Cardiac fibroblast (primary cell): ENCODE measurements at places on chromosomes 13 and 19.

GRCh38 chr13:113595131-113595530 is 10.6 kb downstream of the TFDP1 start:
- no peak for DNase-seq

GRCh38 chr13:37187621-37188020 is 82.2 kb upstream of the CSNK1A1L start:
- DNase-seq = no peak

- no peak for DNase-seq
These were observed 15.9 kb downstream of the MLLT1 start for GRCh38 chr19:6263735-6264444.

DNA sequence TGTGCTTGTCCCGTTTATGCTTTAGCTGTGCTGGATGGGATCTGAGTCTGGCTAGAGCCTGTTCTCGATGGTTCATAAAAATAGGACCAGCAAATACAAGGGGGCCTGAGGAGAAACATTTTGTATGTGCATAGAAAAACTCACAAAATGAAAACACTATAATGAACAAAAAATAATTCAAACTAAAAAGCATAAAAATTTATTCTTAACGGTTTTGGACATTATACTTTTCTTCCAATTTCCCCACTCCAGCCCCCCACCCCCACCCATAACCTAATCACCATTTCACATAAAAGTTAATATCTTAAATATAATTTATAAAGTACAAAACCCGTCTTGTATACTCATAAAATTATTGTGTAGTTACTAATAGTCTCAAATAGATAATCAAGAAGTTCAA is 93.7 kb downstream of the MYCBP2 start:
- DNase-seq = no peak

GRCh38 chr13:112843392-112844111 is 125.5 kb upstream of the MCF2L start:
- DNase-seq = no peak

DNA sequence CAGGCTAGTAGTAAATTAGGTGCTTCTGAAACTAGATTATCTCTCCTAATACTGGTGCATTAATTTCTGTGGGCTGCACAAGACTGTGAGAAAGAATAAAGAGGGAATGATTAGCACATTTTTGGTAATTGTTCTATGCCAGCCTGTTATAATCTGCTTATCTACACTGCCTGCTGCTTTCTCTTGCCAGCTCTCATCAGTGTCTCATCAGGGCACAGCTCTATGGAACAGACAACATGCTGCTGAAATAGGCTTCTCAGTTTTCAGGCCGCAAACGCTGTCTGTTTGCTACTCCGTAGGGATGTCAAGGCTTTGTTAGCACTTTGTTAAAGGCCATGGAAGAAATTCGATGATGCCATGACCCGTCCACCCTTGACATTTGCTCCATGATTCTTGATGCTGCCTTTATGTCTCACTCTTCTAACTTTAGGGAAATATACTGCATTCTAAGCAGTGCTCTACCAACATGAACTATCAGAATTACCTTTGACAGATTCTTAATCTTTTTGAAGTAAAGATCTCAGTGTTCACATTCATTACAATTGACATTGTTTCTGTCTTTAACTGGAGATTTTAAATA is 84.0 kb upstream of the PRR20A start:
- no peak for DNase-seq

- DNase-seq = no peak
These were observed 210.8 kb downstream of the DCT start for GRCh38 chr13:94268661-94269060.

GRCh38 chr13:71861769-71862458 is 5.1 kb downstream of the DACH1 start:
- no peak for DNase-seq

DNA sequence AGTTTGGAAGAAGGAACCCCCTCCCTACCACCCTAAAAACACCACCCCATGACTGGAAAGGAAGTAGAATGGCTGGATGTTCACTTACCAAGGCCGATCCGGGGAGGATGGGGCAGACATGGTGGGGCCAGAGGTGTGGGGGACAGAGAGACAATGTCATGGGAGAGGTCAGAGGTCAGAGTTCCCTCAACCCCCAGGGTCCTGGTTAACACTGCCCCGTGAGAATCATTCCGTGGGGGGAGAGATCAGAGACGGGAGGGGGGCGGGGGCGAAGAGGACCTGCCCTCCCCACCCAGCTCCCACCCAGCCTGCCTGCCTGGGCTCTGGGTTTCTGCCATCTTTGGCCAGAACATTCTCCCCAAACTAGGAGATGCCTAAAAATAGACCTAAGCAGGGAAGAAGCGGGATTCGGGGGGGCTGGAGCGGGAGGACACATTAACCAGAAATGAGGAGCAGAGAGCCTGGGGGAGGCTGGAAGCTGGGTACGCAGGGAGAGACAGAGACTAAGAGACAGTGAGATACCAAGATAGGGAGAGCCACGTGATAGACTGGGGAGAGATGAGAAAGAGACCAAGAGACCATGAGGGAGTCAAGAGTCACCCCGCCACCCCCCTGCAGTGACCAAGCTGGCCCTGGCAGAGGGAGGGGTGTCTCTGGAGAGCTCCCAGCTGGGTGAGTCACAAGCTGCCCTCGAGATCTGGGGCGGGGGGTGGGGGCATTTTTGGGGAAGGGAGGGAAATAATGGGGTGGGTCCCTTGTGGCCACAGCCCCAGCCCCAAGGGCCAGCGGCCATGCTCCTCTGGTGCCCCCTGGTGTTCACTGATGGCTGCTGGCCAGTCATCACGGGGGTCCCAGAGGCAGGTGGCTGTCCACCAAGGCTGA is 6.1 kb upstream of the KANK2 start:
- peak; percentile 84 for DNase-seq

DNA sequence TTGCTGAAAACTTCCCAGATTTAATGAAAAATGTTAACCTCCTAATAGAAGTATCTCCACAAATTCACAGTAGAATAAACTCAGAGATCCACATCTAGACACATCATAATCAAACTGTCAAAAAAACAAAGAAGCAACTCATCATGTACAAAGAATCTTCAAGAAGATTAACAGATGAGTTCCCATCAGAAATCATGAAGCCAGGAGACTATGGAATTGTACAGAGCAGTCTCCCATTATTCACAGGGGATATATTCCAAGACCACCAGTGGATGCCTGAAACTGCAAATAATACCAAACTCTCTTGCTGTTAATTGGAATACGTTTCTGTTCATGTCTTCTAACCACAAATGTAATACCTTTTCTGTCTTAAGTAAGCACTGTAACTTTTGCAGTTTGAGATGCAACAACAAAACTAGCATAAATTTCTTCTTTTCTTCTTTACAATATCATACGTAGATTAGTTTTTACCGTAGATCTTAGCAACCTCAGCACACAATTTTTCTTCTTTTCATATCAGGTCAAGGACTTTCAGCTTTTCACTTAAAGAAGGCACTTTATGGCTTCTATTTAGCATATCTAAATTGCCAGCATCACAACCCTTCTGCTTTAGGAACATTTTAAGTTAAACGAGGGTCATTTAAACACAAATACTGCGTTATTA is 70.3 kb upstream of the MIR17HG start:
- no peak for DNase-seq

- DNase-seq = no peak
These were observed 358.5 kb downstream of the TBC1D4 start for GRCh38 chr13:75123428-75123827.

- DNase-seq = no peak
These were observed 394.1 kb upstream of the SLITRK6 start for GRCh38 chr13:86193281-86193680.

DNA sequence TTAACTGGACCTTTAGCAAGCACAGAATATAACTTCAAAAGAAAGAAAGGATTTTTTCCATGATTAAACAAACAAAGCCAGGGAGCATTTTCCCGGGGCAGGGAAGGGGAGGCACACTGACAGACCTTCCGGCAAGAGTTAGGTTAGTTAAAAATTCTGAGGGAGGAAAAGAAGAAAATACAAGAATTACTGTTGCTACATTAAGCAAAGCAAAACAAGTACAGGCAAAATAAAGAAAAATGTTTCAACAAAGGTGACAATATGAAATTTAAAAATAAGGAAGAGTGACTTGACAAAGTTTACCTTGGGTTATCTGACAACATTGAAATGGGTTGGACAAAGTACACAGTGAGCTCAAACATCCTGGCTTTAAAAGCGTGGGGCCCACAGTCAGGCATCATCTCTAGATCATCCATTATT is 51.5 kb downstream of the KLF12 start:
- DNase-seq = no peak

DNA sequence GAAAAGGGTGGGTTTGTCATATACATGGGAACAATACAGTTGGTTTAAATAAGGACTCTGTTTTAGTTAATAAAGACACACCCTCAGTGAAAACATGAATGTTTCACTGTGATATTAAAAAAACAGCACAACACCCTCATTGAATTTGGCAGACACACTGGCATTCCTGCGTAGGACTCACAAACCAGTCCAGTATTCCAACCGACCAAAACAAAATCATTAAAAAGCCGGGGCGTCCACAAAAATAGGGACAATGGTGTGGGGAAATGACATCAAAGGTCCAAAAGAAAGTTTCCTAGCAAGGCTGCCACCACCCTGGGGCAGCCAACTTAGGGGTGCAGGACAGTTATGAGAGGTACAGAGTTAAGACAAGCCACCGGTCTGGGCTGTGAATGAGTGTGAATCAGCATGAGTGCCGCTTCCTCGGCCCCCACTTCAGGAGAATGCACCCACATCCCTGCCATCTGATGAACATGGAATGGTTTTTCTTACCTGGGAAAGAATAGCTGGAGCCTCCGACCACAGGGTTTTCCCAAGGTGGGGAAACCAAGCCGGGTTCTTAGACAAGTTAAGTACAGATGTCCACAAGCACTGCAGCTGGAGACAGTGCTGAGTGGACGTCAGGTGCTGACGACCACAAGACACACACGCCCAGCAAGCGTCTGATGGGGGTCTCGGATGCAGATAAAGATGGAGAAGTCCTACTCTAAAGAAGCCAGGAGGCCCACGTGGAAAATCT is 73.3 kb downstream of the KLF2 start:
- DNase-seq = peak; percentile 34

- DNase-seq = no peak
These were observed 7.5 kb downstream of the KLF16 start for GRCh38 chr19:1855828-1856255.

- peak; percentile 36 for DNase-seq
These were observed 23.3 kb downstream of the COMMD6 start for GRCh38 chr13:75514080-75514995.

DNA sequence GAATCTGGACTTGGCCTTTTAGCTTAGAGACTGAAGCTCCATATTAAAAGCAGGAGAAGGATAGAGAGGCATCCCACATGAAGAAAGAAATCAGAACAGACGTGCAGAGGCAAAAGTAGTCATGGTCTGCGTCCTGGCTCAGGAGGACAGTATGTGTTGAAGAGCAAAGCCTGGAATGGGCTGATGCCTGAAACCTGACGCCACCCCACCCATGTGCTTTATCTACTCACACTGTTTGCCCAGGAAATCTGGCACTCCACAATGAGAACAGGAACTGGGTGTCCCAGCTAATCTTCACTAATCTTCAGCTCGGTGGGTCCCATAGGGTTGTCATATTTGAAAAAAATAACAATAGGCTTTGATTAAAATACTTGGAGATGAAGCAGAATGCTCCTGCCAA is 549.0 kb upstream of the GPC6 start:
- DNase-seq = no peak

GRCh38 chr13:52760077-52760476 is 20.5 kb upstream of the CNMD start:
- DNase-seq = no peak

DNA sequence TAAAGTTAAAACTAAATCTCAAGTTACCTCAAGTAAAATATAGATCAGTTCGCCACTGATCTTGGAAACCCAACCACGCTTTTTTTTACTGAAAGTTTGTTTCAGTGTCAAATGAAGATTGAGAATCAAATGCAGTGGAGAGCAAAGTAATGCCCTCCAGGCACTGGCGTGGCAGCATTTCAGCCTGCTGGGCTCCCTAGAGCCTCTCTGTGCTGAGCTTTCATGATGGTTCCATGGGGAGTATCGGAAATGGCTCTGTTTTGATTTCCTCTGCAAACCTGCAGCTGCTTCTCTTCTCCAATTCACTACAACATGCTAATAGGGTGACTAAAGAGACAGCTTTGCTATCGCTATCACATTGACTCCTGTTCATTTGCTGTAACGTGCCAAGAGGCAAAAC is 141.6 kb downstream of the FGF14 start:
- DNase-seq = no peak

- no peak for DNase-seq
These were observed 29.2 kb downstream of the SUGP2 start for GRCh38 chr19:19004144-19004543.

- DNase-seq = peak; percentile 45
These were observed 622.4 kb downstream of the DCT start for GRCh38 chr13:93857126-93857525.
